SW480 (cell line): ENCODE measurements at places on chromosomes 6 and 20.

DNA sequence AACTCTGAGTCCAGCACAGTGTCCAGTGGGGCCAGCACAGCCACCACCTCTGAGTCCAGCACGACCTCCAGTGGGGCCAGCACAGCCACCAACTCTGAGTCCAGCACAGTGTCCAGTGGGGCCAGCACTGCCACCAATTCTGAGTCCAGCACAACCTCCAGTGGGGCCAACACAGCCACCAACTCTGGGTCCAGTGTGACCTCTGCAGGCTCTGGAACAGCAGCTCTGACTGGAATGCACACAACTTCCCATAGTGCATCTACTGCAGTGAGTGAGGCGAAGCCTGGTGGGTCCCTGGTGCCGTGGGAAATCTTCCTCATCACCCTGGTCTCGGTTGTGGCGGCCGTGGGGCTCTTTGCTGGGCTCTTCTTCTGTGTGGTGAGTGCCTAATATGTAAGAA, 3.8 kb downstream of the MUC21 start:
- no peak for DNase-seq

- no peak for DNase-seq
These were observed 2.8 kb downstream of the EZR start for GRCh38 chr6:158816329-158816728.

DNA sequence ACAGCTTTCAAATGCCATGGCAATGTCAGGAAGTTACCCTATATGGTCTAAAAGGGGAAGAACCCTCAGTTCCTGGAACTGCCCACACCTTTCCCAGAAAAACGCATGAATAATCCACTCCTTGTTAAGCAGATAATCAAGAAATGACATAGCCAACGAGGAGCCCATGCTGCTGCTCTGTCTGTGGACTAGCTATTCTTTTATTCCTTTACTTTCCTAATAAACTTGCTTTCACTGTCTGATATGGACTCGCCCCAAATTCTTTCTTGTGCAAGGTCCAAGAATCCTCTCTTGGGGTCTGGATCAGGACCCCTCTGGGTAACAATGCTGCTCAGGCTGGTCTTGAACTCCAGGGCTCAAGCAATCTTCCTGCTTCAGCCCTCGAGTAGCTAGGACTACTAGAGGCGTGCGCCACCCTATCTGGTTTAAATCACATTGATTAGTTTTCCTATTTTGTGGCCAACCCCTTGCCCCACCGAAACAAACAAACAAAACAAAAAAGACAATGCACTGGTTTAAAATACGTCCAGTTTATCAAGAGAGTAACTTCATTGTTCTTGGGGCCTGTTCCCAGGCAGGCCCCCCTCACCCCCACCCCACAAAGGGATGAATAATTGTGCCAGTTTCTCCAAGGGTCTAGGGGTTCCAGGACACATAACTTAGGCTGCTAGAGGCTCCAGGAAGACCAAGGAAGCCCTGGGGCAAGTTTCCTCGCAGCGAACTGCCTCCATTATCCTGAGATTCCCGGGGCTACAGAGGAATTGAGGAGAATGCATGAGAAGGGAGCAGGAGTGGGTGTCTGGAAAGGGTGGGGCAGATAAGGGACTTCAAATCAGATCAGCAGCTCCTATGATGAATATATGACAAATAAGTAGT, 10.1 kb upstream of the AKAP12 start:
- DNase-seq: no peak

GRCh38 chr6:35209081-35209480, 4.7 kb upstream of the SCUBE3 start:
- DNase-seq: no peak

DNA sequence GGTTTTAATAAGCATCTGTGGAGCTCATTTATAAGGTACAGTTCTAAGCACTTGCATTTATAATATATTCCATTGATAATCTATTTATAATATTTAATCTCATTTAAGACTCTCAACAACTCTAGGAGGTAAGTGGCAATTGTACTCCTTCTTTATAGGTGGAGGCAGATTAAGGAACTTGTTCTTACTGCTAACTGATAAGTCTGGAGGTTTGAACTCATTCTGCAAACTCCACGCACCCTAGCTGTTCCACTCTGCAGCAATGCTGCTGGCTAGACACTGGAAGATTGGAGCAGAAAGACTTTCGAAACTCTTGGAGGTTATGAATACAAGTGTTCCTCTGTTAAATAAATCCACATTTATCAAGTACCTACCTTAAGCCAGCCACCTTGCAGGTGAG, 793 bp upstream of the HDAC2 start:
- peak; percentile 5 for DNase-seq

DNA sequence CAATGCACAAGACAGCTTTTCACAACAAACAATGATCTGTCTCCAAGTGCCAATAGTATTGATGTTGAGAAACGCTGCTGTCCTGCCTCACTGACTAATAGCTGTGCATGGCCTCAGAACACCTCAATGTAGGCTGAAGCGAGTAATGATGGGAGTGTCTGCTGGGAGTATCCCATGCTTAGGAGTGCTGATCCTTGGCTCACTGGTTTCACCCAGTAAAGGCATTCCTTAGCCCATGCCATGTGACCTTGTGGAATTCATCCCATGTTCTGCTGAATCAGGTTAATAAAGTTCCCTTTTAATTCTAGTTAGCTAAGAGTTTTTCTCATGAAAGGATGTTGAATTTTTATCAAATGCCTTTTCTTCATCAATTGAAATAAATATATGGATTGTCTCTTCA, 3.8 kb upstream of the WFDC12 start:
- peak; percentile 46 for DNase-seq

DNA sequence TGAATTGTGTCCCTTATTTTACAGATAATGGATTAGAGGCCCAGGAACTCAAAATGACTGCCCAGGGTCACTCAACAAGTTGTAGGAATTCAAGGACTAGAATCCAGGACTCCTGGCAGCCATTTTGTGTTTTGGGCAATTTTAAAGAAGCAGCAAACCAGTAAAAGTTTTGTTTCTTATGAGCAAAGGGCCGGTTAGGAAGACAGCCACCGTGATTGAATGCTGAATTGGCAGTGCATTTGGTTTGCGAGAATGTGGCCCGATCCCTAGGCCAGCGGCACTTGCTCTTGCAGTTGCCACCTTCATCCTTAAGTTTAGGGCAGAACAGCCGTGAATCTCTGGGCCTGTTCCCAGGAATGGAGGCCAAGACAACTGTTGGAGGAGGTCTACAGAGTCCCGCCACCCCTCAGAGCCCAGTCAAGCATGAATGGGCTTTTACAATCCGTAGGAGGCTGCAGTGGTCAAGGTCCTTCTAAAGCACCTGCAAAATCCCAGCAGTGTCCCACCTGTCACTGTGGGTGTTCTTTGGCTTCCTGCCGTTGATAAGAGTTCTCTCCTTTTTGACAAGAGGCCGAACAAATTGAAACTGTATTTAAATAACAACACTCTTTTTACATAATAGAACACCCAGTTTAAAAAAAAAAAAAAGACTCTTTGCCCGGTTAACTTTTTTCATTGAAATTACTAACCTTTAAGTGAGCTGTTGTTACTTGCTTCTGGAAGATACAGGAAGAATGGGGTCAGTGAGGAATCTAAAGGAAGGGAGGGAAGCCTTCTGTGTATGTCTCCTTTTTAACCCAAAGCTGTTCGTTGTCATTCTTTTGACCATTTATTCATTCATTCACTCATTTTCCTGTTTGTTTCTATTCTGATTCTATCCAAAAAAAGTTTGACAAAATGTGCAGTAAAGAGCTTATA, 68.7 kb downstream of the PHACTR2 start:
- no peak for DNase-seq

- DNase-seq: peak; percentile 75
These were observed 64.7 kb downstream of the BTBD3 start for GRCh38 chr20:11982289-11982954.

GRCh38 chr20:6707321-6707831, 60.1 kb upstream of the BMP2 start:
- no peak for DNase-seq

DNA sequence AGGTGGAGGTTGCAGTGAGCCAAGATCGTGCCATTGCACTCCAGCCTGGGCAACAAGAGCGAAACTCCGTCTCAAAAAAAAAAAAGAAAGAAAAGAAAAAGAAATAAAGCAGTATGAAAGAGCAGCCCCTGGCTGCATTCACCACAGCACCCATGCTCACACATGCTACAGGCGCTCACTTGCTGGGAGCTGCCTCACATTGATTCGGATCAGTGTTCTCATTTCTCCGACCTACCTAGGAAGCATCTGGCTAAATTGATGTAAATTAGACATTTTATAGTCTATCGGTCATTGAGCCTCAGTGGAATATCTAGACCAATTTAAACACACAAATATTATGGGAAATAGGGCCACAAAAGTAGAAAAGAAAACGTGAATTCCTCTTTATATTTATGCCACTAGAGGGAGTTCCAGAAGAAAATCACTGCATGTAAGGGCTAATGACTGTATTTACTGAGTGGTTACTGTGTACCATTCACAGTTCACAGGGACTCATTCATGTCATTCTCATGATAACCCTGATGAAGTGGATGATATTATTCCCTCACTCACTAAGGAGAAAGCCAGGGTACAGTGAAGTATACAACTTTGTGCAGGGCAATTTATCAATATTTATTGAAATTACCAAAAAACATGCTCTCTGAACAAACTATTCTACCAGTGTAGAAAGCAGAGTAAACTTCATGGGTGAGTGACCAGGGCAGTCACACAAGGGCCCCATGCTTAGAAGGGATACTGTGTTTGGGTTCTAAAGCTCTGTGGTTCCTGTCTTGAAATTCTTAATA, 5.3 kb upstream of the MOG start:
- DNase-seq: peak; percentile 47

DNA sequence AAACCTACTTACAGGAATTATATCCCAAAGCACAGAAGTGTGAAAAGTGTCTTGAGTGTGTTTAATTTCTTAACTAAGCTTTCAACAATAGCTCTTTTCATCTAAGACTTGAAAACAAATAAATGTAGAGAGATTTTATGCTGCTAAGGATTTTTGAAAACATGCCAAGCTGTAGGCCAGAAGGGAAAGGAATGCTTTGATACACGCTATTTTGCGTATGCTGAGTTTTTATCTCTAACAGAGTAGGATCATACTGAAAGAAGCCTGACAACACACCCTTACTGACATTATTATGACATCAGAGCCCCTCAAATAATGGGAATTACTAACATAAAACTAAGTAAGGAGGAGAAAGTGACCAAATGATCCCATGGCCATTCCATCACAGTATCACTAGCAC, 265.5 kb downstream of the KHDC1L start:
- no peak for DNase-seq

- DNase-seq: no peak
These were observed 2.0 kb upstream of the GRM1 start for GRCh38 chr6:146026873-146027272.

DNA sequence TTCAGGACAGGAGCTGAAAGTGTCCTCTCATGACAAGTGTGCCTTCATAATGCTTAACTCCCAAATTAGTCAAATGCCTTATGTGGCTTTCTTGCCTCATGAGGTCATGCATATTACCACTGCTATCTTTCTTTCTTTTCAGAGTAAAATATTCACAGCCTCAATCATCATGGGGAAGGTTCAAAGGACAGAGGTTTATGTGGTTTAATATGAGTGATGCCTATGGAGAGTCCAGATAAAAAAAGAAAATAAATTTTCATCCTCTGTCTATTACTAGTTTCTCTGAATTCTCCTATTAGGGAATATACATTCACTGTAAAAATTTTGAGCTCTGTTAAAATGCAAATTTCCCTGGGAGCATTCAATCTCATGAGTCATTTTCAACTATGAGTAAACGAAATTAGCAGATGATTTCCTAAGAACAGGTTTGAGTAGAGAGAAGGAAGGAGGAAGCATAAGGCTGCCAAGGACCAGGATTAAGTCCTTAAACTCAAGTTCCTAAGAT, 396.9 kb upstream of the ADGRB3 start:
- DNase-seq: no peak

DNA sequence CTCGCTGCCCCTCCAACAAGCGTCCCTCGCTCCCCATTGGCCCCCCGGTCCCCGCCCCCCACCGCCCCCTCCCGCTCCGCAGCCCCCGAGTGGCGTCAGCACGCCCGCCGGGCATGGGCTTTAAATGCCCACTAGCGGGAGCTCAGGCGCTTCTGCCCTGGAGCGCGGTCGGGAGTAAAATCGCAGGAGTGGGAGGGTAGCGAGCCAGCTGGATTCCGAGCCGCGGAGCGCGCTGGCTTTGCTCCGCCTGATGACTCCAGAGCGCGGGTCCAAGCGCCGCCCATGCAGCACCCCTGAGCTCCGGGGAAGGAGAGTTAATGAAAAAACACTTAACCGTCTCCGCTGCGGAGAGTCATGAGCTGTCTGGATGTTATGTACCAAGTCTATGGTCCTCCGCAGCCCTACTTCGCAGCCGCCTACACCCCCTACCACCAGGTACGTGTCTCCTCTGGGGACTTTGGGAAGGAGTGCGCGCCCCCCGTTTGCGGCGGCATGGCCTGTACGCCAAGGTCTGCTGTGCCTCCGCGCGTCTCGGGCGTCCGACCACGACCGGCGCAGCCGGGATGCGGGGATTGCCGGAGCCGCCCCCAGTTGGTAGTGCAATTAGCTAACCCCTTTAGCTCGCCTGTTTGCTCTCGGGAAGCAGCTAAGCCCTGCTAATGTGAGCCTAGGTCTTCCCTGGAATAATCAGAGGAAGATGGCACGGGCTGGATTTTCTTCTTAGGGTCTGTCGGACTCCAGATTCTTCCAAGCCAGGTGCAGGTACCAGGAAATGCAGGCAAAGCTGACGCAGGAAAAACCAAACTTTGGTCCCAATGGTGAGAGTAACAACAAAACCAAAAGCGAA, at the start of gene VGLL2:
Gene VGLL2, plus strand, starts transcription at position 149 of the 847 bp plus-strand sequence. Its CDS starts 206 bp downstream, at position 355.
- DNase-seq: peak; percentile 30

- DNase-seq: peak; percentile 50
These were observed 25.3 kb upstream of the KIAA1586 start for GRCh38 chr6:57021086-57021720.

GRCh38 chr6:112038756-112039430, 15.0 kb upstream of the CCN6 start:
- no peak for DNase-seq

GRCh38 chr20:32115211-32115767, 5.8 kb downstream of the TM9SF4 start:
- DNase-seq: peak; percentile 78

DNA sequence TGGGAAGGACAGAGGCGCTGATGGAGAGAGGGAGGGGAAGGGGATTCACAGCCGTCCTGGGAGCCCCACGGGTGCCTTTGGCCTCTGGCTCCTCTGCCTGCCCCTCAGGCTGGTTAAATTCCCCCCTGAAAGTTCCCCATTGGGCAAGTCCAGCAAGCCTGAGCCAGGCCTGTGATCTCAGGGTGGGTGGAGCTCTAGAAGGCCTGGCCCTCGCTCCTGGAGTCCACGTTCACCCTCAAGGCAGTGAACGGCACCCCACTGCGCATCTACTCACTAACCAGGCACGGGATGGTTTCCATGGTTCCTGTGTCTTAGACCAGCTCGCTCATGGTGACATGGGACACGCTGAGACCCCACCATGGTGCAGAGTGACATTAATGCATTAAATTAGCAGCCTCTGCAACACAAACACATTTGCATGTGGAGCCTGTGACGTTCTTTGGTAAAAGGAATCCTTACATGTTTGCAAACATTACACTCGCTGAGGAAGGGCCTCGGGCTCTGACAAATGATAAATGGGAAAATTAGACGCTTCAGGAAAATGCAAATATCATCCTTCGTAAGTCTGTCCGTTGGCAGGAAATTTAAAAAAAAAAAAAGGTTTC, 452.7 kb downstream of the PREX1 start:
- DNase-seq: no peak

GRCh38 chr6:44105146-44105545, 22.1 kb downstream of the MRPL14 start:
- DNase-seq: no peak
